ENCODE measurements at places on chromosomes 1 and 21.
A peak's percentile ranks its signal among the peaks of the same experiment; 100 is the strongest.

- no peak for DNase-seq
These were observed 122.3 kb upstream of the ADAR start for GRCh38 chr1:154730259-154730658.

GRCh38 chr21:29195981-29196669, 65.7 kb downstream of the MAP3K7CL start:
- peak; percentile 10 for DNase-seq

GRCh38 chr1:33332357-33332789, 11.5 kb upstream of the A3GALT2 start:
- DNase-seq = no peak

- DNase-seq = no peak
These were observed 389.2 kb downstream of the LMX1A start for GRCh38 chr1:164967300-164967699.

GRCh38 chr1:172398970-172399755, 21.3 kb upstream of the C1orf105 start:
- peak; percentile 93 for DNase-seq

DNA sequence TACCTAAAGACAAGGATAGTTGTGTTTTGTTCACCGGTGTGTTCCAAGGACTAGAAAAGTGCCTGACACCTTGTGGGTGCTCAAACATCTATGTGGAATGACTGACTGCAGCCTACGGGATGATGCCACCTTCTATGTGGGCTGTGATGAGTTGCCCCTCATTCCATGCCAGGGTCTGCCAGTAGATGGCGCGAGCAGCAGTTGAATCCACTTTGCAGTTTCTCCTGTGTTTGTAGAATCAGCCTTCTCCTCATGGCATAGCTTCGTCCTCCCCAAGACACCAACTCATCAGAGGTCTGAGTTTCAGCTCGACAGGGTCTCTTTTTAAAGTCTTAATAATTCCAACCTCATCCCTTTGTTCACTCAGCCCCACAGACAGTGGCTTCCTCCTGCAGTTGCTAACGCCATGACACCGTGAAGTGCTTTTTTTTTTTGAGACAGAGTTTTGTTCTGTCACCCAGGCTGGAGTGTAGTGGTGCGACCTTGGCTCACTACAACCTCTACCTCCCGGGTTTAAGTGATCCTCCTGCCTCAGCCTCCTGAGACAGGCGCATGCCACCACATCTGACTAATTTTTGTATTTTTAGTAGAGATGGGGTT, 133.7 kb downstream of the CAPN8 start:
- no peak for DNase-seq

- DNase-seq = peak; percentile 65
These were observed 1.8 kb downstream of the ARPC5 start for GRCh38 chr1:183633676-183634343.
